ENCODE measurements at places on chromosomes 11 and 22.

DNA sequence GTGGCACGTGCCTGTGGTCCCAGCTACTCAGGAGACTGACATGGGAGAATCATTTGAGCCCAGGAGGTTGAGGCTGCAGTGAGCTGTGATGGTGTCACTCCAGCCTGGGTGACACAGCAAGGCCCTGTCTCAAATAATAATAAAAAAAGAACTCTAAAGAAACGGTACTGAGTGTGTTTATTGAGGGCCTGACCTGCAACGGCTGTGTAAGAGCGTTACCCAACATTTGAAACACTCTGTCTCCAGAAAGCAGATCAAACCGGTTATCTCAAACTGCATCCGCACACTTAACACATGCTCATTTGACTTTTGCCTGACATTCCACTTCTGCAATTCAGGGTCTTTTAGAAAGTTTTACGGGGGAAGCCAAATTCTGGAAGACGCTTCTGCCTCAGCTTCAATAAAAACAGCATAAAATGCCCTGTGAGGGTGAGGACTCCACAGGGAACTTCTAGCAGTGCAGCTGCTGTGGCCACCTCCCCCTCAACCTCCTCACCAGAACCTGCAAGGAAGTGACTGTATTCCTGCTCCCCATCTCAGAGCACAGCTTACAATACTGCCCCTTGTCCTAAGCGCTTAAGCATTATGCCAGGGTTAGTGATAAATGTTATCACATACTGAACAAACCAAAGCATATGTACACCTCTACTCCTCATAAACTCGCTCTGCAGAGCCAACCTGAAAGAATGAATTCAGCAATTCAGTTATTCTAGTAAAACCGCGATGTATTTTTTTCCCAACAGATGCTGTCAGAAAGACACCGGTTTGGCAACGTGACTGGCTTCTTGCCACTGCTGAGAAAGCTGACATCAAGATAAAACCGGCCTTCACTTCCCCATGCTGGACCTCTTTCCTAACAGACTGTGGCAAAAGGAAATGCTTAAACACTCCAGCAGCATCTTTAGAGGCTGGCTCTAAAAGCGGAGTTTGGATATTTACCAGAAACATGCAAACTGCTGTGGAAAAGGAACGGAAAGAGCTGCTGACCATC is 52.2 kb downstream of the PRDM10 start:
- H3K36me3 ChIP-seq: peaks cover 6% of the 10 kb centered on the region
- no peaks in the 10 kb centered on the region for H3K4me1 ChIP-seq
- no peak overlapping the region for H3K27ac ChIP-seq
- no peak overlapping the region for H3K4me3 ChIP-seq
- DNase-seq: no peak

DNA sequence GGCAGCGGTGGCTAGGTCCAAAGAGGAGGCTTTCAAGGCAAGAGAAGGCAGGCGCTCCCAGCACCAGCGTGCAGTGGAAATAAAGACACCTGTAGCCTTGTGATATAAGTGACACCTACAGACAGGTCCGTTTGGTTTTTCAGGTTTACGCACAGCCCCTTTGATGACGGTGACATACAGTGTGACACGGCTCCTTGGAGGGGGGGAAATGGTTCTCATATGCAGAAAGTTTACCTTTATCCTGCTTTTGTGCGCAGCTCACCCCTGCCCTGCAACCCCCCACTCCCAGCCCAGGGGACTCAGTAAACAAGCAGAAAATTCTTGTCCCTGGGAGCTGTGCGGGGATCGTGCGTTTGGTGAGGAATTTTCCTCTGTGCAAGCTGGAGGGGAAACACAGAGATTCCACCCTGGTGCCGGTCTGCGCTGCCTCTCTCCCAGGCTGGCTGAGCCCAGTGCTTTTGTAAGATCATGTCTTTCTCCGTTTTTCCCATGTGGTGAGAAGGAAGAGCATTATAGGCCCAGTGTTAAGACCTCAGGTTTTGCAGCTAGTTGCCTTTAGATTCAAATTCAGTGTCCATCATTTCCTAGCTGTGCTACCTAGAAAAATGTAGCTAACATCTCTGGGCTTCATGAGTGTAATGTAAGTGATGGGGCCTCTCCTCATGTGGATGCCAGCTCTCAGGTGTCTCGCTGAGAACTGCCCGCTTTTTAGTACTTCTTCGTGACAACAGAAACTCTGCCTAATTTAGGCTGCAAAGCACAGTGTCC is at the start of gene ELF5:
Gene ELF5 (minus strand): TSS at position 113 of the 768 bp plus-strand sequence. CDS start 8,045 bp downstream, outside the sequence.
- H3K27ac ChIP-seq: no peak within 1 kb of the TSS
- DNase-seq: no peak
- H3K4me1 ChIP-seq: no peaks in the 10 kb centered on the region
- H3K4me3 ChIP-seq: no peak within 1 kb of the TSS
- H3K36me3 ChIP-seq: no peaks in the 10 kb centered on the region

GRCh38 chr22:49934160-49934890 is 15.9 kb downstream of the CRELD2 start:
- H3K36me3 ChIP-seq: peaks cover 2% of the 10 kb centered on the region
- peaks cover 33% of the 10 kb centered on the region for H3K4me1 ChIP-seq
- no peaks in the 10 kb centered on the region for H3K27me3 ChIP-seq
- H3K4me3 ChIP-seq: peak overlapping the region; percentile 56

DNA sequence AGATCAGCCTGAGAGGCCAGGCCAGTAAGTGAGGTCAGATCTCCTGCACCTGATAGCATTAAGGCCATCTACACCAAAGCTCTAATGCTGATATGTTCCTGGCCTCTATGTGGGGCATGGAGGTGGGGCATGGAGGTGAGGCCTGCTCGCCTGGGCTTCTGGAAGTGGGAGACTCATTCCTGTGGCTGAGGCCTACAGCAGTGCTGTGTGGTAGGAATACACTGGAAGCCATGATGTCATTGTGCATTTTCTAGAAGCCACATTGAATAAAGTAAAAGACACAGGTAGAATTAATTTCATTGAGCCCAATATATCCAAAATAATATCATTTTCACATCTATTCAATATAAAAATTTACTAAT is 2.7 kb downstream of the PNPLA3 start:
- no peak overlapping the region for H3K27ac ChIP-seq

GRCh38 chr11:35173616-35174566 is 34.9 kb downstream of the CD44 start:
- peak overlapping the region; percentile 62 for H3K4me3 ChIP-seq
- H3K27me3 ChIP-seq: no peaks in the 10 kb centered on the region
- peak overlapping the region; percentile 87 for H3K27ac ChIP-seq
- peaks cover 96% of the 10 kb centered on the region for H3K4me1 ChIP-seq
- H3K36me3 ChIP-seq: peaks cover 79% of the 10 kb centered on the region

DNA sequence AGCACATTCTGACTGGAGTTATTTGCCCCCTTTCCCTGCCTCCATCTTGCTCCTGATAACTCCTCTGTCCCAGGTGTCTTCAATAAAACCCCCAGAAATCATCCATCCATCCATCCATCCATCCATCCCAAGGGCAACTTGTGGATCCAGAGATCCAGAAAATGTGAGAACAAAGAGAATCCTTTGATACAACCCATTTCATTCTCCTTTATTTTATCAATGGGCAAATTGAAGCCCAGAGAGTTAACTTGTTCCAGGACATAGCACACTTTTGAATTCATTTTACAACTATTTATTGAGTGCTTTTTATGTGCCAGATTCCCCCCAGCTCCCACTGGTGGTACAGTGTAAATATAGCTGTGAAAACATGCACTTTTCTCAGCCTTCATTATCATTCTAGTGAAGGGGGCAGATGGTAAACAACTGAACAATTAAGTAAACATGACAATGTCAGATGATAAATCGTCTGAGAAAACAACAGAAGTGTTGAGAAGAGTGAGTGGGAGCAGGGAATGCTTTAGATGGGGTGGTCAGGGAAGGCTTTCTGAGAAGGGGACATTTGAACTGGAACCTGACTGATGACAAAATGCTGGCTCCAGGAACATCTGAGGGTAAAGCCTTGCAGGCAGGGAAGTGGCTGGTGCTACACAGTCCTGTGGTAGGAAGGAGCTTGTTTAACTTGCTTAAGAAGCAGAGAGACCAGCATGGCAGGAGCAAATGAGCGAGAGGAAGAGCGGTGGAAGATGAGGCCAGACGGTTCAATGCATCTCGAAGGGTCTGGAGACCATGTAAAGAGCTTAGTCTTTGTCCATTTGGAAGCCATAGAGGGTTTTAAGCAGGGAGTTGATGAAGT is 80.0 kb upstream of the TIMP3 start:
- DNase-seq: no peak
- peaks cover 12% of the 10 kb centered on the region for H3K27me3 ChIP-seq
- no peak overlapping the region for H3K4me3 ChIP-seq
- peaks cover 39% of the 10 kb centered on the region for H3K4me1 ChIP-seq
- H3K27ac ChIP-seq: no peak overlapping the region

GRCh38 chr11:102831489-102832440 is 11.6 kb downstream of the MMP3 start:
- DNase-seq: peak; percentile 23
- peaks cover 24% of the 10 kb centered on the region for H3K27me3 ChIP-seq
- H3K27ac ChIP-seq: no peak overlapping the region
- no peak overlapping the region for H3K4me3 ChIP-seq
- no peaks in the 10 kb centered on the region for H3K4me1 ChIP-seq

- H3K4me1 ChIP-seq: no peaks in the 10 kb centered on the region
- no peak overlapping the region for H3K4me3 ChIP-seq
- H3K27ac ChIP-seq: no peak overlapping the region
- DNase-seq: no peak
- no peaks in the 10 kb centered on the region for H3K27me3 ChIP-seq
Measured at GRCh38 chr11:132742929-132743328, 789.4 kb downstream of the OPCML start.

GRCh38 chr11:130168105-130168504 is 8.5 kb downstream of the ST14 start:
- H3K4me3 ChIP-seq: no peak overlapping the region
- H3K27me3 ChIP-seq: peaks cover 26% of the 10 kb centered on the region
- no peaks in the 10 kb centered on the region for H3K4me1 ChIP-seq
- H3K27ac ChIP-seq: no peak overlapping the region
- no peaks in the 10 kb centered on the region for H3K36me3 ChIP-seq
- DNase-seq: no peak

GRCh38 chr11:8730697-8731020 is 48.1 kb downstream of the RPL27A start:
- H3K36me3 ChIP-seq: no peaks in the 10 kb centered on the region
- H3K4me3 ChIP-seq: no peak overlapping the region
- DNase-seq: no peak
- H3K27ac ChIP-seq: no peak overlapping the region

DNA sequence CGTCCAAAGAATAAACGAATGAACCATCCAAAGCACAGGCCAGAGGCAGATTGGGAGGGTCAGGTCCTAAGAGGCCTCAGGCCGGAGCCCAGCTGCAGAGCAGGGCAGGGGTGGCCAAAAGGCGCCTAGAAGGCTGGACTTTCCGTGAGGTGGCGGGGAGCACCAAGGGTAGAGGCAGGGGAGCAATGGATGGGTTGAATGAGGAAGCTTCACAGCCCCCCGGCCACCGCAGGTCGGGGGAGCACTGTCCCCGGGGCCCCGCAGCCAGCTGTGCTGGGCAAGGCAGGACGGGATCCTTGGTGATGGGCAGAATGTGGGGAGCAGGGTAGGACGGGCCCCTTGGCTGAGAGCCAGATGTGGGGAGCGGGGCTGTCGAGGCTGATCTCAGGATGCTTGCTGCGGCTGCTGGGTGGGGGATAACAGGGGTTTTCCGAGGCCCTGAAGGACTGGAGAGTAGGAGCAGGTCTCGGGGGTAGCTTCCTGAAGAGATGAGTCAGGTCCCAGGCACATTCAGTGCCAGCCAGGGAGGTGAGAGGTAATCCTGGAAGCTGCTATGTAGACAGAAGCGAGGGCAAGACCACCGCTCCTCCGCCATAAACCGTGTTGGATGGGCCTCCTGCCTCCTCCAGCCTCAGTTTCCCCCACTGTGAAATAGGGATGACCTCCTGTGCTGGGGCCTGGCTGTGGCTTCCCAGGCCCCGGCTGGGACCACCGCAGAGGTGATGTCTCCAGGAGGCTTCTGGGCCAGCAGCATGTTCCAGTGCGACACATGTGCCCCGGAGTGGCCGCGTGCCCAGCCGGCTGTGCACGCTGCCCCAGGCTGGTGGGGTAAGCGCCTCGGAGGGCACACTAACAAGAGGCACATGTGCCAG is 34.6 kb upstream of the KCNQ1OT1 start:
- no peak overlapping the region for H3K4me3 ChIP-seq
- no peak overlapping the region for H3K27ac ChIP-seq
- H3K27me3 ChIP-seq: no peaks in the 10 kb centered on the region
- H3K4me1 ChIP-seq: no peaks in the 10 kb centered on the region
- DNase-seq: no peak

DNA sequence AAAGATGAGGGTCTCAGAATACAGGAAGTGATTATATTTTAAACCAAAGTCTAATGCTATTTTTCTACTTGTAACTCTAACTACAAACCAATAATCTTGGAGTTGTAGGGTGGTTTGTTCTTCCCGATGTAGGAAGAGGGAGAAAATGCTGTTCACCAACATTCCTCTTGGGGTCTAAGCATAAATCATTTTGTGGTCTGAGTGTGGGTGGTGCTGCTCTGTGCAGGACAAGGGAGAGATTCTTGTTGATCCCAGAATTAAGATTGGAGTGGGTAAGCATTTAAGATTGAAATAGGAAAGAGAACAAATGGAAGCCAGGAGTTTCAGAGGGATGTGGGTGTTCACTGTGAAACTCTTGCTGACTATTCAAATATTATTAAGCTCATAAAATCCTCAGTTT is 38.6 kb upstream of the MMP13 start:
- no peaks in the 10 kb centered on the region for H3K36me3 ChIP-seq
- H3K4me1 ChIP-seq: no peaks in the 10 kb centered on the region
- H3K4me3 ChIP-seq: no peak overlapping the region
- peaks cover 11% of the 10 kb centered on the region for H3K27me3 ChIP-seq

- no peak overlapping the region for H3K27ac ChIP-seq
- no peaks in the 10 kb centered on the region for H3K4me1 ChIP-seq
- DNase-seq: no peak
Measured at GRCh38 chr11:95483339-95483738, 252.3 kb upstream of the SESN3 start.

GRCh38 chr11:128195057-128195751 is 392.2 kb downstream of the ETS1 start:
- peak; percentile 73 for DNase-seq
- no peaks in the 10 kb centered on the region for H3K36me3 ChIP-seq
- H3K27me3 ChIP-seq: no peaks in the 10 kb centered on the region
- peak overlapping the region; percentile 34 for H3K4me3 ChIP-seq

GRCh38 chr22:37126383-37126782 is 16.9 kb upstream of the TMPRSS6 start:
- no peak for DNase-seq
- H3K4me1 ChIP-seq: peaks cover 63% of the 10 kb centered on the region
- no peak overlapping the region for H3K4me3 ChIP-seq
- no peaks in the 10 kb centered on the region for H3K27me3 ChIP-seq

DNA sequence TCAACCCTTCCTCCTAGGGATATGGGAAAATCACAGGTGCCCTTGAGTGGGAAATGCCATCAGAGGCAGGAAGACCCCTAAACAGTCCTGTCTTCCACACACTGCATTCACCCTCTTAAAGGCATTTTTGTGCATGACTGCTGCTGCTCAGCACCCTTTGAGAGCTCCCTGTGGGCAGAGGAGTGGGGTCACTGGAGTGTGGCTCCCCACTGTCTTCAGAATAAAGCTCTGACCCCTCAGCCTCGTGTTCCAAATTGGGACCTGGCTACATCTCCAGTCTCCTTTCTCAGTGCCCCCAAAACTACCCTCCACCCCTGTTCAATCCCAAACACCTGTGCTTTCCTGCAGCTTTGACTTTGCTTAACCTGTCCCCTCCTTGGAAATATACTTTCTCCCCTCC is 46.6 kb downstream of the CHRDL2 start:
- peaks cover 23% of the 10 kb centered on the region for H3K27me3 ChIP-seq
- H3K4me3 ChIP-seq: no peak overlapping the region
- no peaks in the 10 kb centered on the region for H3K4me1 ChIP-seq

GRCh38 chr11:1504138-1504537 is 17.6 kb upstream of the MOB2 start:
- no peak overlapping the region for H3K27ac ChIP-seq
- H3K4me1 ChIP-seq: peaks cover 3% of the 10 kb centered on the region
- H3K27me3 ChIP-seq: no peaks in the 10 kb centered on the region
- H3K36me3 ChIP-seq: peaks cover 16% of the 10 kb centered on the region
- no peak overlapping the region for H3K4me3 ChIP-seq
